NCI-H1436 treated with DMSO at 0.1 percent for 48 hours (cell line): ENCODE measurements at places on chromosomes 5 and 9.

DNA sequence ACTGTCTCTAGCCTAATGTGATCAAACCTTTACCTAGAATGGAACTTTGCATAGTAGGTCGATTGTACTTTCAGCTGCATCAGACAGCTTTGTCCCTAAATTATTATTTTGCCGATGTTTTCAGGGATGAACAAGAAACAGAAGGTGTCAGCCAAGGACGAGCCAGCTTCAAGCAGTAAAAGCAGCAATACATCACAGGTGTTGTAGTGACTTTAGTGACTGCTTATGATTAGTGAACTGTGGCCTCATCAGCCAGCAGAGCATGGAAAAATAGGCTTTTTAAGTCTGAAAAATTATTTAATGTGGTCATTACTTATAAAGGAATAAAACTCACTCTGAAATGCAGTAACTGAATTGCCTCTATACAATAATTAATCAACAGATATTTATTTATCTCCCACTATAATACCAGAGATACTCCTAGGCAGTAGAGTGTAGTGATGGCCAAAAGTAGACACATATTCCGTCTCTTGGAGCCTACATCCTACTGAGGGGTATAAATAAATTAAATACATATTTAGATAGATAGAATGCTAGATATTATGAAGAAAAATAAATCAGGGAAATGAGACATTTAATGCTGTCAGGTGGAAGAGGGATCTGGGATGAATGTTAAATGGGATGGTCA, 166.3 kb downstream of the PARP8 start:
- no peak for DNase-seq

GRCh38 chr9:126854734-126855133, 5.7 kb upstream of the ZBTB34 start:
- DNase-seq = no peak

DNA sequence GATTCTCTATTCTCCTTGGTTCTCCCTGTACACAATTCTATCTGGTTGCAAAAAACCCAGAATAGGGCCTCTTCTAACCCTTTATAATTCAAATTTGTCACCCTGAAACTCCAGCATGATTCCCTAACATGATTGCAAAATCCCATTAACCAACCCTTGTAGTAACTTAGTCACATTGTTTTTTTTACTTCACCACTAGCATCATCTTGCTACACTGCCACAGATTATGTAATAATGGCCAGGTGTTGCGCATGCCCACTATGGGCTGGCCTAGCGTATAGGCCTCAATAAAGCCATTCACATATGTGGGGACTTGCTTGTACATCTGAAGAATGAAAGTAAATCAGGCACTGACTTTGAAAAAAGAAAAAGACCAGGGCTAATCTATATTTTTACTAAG, 25.7 kb downstream of the FAM170A start:
- no peak for DNase-seq

GRCh38 chr9:131522257-131523085, 8.6 kb downstream of the UCK1 start:
- no peak for DNase-seq

DNA sequence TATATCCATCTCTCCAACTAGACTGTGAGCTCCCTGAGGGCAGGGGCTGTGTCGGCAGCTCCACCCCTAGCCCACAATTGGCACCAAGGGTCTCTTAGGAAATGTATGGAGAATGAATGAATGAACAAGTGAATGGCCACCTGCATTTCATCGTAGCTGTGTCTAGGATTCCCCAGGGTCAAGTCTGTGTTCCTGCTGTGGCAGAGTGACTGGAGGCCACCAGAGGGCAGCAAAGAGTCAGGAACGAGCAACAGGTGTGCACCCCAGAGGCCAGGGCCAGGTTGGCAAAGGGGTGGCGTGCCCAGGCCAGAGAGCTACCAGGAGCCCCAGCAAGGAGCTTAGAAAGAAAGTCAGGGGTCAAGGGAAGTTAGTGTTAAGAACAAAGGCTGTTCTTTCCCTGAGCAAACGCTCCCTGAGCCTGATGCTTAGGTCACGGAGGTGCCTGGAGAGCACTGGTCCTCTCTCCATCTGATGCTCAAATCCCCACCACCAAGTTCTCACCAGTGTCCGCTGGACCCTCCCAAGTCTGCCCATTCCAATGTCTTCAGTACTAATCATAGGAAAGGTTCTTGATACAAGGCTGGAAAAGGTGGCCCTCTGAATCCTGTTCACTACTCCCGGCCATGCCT, 160.7 kb downstream of the PAX5 start:
- no peak for DNase-seq

- DNase-seq = no peak
These were observed 32.5 kb upstream of the ZNF354A start for GRCh38 chr5:178762960-178763359.

GRCh38 chr9:96141666-96142065, 160.3 kb downstream of the HSD17B3 start:
- no peak for DNase-seq

DNA sequence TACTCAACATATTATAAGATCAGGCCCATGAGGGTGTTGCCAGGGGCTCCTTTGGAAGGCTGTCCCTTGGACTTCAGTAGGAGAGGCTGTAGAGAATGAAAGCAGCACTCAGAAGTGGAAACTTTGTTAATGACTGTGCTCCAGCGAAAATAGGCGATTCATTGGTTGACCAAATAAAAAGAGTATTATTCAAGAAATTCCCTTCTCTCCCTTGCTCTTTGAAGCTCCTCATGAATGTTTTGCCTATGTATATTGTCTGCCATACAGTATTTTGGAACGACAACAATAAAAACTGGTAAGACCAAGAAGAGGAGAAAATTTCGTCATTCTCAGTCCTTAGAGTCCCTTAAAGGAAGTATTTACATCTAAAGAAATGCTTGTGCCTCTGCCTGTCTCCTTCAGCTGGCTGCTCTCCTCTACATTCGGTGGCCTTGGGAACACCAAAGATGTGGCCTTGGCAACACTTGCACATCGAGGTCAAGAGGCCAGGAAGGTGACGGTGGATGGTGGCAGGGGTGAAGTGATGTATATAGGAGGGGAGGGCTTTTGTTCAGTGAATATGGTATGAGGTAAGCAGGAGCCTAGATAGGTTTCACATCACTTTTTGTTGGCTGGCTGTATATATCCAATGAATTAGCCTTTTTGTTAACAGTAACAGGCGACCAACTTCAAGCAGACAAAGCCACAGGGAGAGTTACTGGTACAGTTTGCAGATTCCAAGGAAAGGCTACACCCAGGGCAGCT, 95.0 kb upstream of the ACTBL2 start:
- DNase-seq = no peak

GRCh38 chr9:86557063-86557766, 203.0 kb upstream of the TUT7 start:
- no peak for DNase-seq

DNA sequence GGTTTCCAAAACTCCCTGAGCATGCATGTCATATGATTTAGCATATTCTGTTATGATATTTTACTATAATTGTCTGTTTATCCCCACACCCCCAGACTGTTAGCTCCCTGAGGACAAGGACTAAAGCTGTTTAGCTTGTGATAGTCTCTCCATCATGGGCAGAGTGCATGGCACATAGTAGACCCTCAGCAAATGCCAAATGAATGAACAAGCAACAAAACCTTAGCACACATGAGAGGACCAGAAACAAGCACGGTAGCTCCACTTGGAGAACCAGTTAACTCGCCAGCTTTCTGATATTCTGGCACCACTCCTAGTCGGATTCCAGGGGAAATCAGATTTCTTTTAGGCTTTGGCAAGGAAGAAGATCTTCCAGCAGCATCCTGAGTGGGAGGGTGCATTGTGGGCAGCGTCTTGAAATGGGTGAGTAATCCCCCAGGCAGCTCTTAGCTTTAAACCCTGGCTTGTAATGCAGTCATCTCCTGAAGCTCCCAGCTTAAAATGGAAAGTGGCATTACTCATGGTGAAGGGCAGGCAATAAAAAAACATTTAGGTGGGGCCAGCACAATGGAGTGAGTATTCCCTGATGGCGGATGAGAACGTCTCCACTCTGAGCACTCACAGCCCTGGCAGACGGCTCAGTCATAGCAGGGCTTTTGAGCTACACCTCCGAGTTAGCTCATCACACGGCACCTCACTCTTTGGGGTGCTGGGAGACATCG, 41.1 kb downstream of the FGF1 start:
- DNase-seq = peak; percentile 47

DNA sequence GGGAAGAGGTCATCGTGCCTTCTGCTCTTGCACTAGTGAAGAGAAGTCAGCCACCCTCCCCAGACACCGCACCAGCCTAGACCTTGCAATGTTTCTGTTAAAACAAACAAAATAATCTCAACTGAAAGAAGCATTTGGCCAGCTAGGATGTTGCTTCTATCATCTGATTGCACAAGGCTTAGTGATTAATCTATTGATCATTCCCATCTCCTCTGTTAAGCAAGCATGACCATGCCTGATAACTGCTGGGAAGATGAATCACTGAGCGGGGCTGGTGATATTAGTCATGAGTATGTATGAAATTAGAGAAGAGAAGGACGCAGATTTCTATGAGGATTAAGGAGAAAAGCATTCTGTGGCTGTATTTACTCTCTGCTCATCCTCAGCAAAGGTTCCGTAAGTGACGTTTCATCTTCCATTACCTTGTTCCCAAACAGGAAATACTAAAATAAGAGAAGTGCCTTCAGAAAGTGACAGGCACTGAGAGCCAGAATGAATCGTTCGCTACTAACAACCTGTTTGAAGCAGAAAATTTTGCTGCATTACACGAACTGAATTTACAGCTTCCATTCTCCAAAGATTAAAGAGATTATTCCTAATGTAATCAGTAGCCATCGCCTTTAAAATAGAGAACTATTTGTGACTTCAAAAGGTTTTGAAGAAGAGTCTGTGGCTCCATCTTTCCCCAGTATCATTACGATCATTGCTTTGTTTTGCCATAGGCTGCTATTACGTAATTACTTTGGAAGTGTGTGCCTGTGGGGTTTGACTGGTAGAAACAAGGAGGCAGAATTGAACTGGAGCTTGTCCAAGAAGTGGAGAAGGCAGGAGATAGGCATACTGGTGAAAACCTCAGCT, 219.1 kb downstream of the MED10 start:
- no peak for DNase-seq

- DNase-seq = no peak
These were observed 66.6 kb downstream of the CDC14B start for GRCh38 chr9:96553070-96553469.

DNA sequence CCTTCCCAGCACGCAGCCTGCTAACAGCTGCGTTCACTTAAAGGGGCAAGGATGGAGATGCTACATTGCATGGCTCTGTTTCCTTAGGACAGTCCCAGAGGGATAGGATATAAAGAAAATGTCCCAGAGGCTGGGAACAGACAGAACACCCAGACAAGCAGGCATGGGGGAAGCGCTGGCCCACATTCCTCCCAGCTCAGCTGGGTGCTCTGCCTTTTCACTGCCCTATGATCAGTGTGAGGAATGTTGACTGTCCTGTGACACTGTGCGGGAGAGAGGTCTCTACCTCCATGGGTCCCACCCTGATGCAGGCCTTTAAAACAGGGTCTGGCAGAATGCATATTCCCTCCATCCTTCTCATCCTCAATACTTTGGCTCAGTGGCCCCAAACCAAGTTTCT, 459.4 kb upstream of the DMAC1 start:
- no peak for DNase-seq

DNA sequence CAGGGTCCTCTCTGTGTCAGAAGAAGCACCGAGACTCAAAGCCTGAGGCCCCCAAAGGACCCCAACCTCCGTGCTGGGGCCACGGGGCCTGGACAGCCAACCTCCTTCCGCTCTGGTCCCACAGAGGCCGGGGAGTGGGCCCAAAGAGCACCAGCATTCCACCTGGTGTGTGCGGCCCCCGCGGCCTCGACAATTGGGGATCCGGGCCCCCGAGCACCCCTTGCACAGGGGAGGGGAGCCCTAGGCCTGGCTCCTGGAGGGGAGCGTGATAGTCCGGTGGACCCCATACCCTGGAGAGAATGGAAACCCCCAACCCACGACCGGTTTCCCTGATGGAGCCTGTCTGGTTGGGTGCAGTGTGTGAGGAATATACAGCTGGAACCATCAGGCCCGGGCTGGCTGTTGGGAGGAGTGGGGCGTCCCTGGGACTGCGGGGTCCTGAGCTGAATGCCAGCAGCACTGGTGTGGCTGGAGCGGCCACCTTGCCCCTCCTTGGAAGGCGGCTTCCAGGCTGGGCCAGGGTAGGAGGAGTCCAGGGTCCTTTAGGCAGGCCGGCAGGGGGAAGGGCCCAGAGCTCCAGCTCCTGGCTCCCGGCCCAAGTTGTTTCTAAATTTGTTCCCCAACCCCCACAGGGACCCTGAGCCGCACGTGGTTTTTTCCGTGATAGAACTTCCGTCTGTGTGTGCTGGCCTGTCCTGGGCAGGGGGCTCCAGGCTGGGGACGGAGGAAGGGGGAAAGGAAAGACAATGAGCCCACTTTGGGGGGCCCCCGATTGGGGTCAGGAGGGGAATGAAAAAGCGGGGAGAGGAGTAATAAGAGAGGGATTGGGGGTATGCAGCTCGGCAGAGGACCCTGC, 825 bp upstream of the TOR4A start:
- DNase-seq = no peak

DNA sequence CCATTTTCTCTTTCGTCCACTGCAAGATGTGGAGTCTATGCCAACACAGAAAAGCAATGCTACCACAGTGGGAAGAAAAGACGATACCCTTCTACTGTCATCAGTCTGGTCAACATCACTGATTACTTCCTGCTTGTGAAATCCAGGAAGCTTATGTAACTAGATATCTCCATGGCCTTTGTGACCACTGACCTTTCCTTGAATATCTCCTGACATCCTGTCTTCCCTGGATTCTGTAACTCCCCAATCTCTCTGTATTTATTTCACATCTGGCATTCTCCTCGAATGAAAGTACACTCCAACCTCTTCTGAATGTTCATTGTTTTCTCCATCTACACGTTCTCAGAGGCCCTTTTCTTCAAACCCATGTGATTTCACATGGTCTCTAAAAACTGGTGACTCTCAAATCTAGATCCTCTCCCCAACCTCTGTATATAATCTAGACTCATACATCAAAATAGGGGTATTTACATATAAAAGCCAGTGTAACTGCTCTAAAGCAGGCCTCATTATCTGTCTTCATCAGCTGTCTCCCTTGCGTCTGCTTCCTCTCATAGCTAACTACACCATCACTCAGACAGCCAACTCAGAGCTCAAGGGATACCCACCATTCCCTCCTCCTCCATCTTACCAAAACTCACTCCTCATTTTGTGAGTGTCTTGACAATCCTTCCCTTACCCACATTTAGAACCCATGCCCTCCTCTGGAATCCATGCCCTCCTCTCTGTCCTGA, 156.8 kb downstream of the SEMA5A start:
- DNase-seq = no peak

- no peak for DNase-seq
These were observed 35.6 kb downstream of the ERGIC1 start for GRCh38 chr5:172869691-172870090.

- no peak for DNase-seq
These were observed 440.9 kb upstream of the EDIL3 start for GRCh38 chr5:84825606-84826005.

- DNase-seq = no peak
These were observed 617.6 kb downstream of the KIF4B start for GRCh38 chr5:155631116-155631515.

DNA sequence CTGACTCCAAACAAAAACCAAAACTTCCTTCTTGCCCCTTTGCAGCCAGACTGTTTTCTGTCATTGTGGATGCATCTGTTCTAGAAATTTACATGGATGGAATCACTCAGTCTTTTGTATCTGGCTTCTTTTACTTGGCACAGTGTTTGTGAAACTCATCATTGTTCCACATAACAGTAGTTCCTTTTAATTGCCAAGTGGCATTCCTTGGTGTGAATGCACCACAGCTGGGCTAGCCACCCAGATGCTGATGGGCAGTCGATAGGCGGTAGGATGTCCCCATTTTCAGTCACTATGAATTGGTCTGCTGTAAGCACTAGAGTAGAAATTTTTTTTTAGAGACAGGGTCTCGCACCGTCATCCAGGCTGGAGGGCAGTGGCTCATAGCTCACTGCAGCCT, 6.3 kb upstream of the CLPTM1L start:
- DNase-seq = no peak
